ENCODE measurements at places on chromosomes 1 and 21.

- no peak for DNase-seq
Observed at GRCh38 chr1:151492120-151492519, 19.1 kb upstream of the CGN start.

GRCh38 chr1:9901148-9902059, 8.7 kb downstream of the CTNNBIP1 start:
- no peak for DNase-seq

DNA sequence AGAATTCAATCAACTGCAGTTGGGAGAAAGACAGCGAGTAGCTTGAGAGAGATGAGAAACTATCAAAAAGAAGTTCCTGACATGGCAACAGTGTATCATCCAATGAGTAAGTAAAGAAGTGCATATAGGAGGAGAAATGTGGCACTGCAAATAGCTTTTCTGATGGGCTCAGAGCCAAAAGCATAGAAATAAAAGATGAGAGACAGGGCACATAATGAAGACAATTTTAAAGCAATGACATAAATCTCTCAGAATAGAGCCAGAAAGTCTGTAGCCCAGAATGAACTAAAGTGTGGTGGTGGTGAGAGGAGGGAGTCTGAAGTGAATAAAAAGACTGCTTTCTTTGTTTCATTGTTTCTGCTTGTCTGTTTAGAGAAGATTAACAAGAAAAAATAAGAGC, 34.3 kb downstream of the TNFSF18 start:
- DNase-seq = no peak

- DNase-seq = no peak
Observed at GRCh38 chr1:166691476-166691875, 147.8 kb upstream of the POGK start.

GRCh38 chr1:48048064-48048463, 50.9 kb upstream of the TRABD2B start:
- peak; percentile 59 for DNase-seq

All from brain microvascular endothelial cell (primary cell).